ENCODE measurements at places on chromosomes 11 and 22.

GRCh38 chr22:23578306-23578705 lies 1.8 kb downstream of the IGLL1 start:
- DNase-seq: no peak

- no peak for DNase-seq
Observed at GRCh38 chr11:35946766-35947165, 2.9 kb downstream of the LDLRAD3 start.

- DNase-seq: no peak
Observed at GRCh38 chr11:8194956-8195355, 26.1 kb upstream of the RIC3 start.

- no peak for DNase-seq
Observed at GRCh38 chr11:123354371-123354975, 75.6 kb upstream of the GRAMD1B start.

DNA sequence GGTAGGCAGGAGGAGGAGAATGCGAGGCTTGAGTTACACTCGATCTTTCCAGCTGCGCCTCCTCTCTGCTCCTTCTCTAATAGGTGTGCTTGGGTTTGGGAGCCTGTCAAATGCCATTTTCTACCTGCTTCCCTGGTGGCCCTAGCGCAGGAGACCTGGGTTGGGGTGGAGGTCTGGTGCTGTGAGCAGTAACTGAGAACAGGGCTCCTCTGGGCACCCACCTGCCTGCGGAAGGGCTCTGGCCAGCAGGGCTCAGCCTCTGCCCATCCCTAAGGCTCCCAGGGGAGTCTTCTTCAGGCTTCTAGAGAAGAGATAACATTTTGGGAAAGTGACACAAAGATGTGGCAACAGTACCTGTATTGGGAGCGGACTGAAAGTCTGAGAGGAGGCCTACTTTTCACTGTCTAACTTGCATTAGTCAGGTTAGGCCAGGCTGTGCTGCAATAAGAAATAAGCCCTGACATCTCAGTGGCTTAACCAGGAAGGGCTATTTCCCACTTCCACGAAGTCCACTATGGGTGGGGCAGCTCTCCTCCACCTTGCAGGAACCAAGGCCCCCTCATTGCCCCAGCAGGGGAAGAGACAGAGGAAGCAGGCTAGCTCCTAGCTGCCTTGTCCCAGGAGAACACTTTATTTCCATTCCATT lies 7.7 kb upstream of the LTO1 start:
- DNase-seq: no peak

GRCh38 chr22:37060801-37061610 lies 9.5 kb downstream of the KCTD17 start:
- DNase-seq: no peak

- no peak for DNase-seq
Observed at GRCh38 chr11:36177836-36178235, 111.4 kb downstream of the COMMD9 start.

DNA sequence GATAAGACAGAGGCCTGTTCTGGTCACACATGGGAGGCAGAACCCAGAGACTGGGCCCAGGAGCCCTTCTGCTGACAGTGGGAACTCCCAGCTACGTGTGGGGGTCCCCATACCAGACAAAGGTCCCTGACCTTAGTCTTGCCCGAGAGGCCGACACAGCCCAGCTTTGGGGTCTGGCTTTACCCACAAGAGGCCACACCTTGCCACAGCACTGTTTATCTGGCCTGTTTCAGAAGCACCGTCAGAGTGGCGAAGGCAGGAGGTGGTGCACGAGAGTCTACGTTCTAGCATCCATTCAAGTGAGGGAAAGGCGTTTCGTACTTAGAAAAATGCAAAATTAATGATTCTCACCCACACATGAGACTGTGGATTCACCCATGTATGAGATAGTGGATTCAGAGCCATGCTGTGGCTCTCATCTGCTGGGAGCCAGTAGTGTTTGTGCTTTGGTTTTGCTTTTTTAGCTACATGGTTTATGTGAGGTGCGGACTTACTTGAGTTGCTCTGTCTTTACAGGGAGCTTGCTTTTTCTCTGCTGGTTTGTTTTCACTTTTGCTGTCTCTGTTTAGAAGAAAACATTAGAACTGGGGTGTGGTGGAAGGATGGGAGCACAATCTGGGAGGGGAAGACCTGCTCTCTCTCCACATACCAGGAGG lies 56.6 kb upstream of the PRODH start:
- DNase-seq: no peak

GRCh38 chr22:41557401-41558240 lies 3.2 kb upstream of the CSDC2 start:
- DNase-seq: peak; percentile 39

DNA sequence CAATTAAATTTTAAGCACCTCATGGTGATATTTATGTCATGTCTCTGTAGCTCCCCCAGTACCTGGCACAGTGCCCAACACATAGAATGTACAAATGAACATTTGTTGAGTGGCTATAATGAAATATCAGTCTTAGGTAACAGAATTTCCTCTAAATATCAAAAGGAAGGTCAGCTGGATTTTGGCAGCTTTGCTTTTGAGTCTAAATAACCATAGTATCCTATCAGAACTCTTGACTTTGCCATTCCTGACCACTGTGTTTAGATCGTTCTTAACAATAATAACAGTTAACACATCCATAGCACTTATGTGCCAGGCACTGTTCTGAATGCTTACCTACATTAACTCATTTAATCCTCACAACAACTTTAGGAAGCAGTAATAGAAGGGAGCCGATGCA lies 26.6 kb downstream of the TMEM123 start:
- DNase-seq: no peak
